ENCODE measurements at places on chromosomes 1 and 21.

- no peak for DNase-seq
Observed at GRCh38 chr1:53326598-53327181, 1.2 kb downstream of the LRP8 start.

- peak; percentile 48 for DNase-seq
Observed at GRCh38 chr1:239858057-239858456, 233.6 kb upstream of the FMN2 start.

- DNase-seq: no peak
Observed at GRCh38 chr1:39214998-39215873, 10.7 kb downstream of the MACF1 start.

- DNase-seq: no peak
Observed at GRCh38 chr1:178098262-178098661, 4.4 kb downstream of the RASAL2 start.

GRCh38 chr1:66350001-66350547, 183.9 kb upstream of the SGIP1 start:
- DNase-seq: peak; percentile 88

DNA sequence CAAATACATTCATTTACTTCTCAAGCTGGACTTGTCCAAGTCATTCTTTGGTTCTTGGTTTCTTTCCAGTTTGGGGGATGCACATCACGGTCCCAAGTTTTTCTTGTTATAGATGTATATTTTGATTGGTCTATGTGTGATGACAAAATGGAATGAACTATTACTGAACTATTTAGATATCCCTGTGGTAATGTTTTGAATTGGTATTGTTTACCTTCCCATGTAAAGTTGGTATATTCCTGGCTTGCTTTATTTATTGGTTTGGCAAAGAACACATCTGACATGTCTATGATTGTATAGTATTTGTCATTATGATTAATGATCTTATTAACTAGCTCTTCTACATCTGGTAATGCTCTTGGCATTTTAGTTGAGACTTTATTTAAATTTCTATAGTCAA, 22.4 kb upstream of the ZNF692 start:
- no peak for DNase-seq

- DNase-seq: no peak
Observed at GRCh38 chr1:187549540-187549939, 720.8 kb downstream of the PLA2G4A start.

DNA sequence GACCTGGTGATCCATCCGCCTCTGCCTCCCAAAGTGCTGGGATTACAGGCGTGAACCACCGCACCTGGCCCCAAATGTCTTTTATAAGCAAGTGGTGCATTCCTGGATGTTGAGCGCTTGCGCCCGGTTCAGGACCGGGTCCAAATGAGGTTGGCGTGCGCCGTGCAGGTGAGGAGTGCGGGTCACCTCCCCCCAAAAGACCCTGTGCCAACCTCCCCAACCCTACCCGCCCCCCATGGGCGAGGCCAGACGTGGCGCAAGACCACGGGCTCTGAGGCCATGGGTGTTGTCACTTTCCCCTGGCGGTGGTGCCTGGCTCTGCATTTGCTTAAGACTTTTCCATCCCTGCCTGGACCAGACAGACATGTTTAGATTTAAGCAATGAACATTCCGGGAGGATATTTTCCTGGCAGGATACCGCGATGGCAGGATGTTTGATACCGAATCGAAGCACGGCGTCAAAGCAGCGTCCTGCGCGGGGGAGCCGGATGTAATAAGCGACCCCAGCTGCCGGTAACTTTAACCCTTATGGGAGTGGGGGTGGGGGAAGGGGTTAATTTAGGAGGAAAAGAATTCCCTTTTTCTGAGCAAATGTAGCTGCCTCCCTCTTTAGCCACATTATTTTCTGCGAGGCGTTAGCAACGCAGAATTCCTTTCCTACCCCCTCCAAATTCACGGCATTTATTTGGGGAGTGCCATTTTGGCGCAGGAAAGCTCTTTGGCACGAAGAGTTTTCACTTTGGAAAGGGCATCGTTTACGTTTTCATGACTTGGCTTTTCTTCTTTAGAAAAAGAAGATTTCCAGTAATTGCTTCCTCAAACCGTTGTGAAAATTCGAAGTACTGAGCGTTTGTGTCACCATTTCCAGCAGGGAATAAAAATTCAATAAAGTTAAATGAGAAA, 27.8 kb upstream of the RNF187 start:
- DNase-seq: no peak

GRCh38 chr1:234628089-234628488, 18.1 kb upstream of the IRF2BP2 start:
- DNase-seq: no peak

GRCh38 chr1:19427087-19427781, 58.1 kb downstream of the CAPZB start:
- no peak for DNase-seq

GRCh38 chr1:203478986-203479385, 3.4 kb downstream of the PRELP start:
- no peak for DNase-seq

DNA sequence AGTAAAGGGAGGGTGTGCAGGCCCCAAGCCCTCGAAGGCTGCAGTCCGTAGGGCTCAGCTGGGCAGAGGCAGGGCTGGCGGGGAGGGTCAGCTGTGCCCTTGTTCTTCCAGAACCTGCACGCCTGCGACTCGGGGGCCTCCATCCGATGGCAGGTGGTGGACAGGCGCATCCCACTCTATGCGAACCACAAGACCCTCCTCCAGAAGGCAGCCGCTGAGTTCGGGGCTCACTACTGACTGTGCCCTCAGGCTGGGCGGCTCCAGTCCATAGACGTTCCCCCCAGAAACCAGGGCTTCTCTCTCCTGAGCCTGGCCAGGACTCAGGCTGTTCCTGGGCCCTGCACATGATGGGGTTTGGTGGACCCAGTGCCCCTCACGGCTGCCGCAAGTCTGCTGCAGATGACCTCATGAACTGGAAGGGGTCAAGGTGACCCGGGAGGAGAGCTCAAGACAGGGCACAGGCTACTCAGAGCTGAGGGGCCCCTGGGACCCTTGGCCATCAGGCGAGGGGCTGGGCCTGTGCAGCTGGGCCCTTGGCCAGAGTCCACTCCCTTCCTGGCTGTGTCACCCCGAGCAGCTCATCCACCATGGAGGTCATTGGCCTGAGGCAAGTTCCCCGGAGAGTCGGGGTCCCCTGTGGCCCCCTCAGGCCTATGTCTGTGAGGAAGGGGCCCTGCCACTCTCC, 13.6 kb upstream of the LRRC3 start:
- no peak for DNase-seq

GRCh38 chr1:229975047-229975446, 92.0 kb upstream of the GALNT2 start:
- DNase-seq: no peak

GRCh38 chr21:44057960-44058651, 46.0 kb downstream of the TRAPPC10 start:
- DNase-seq: no peak

DNA sequence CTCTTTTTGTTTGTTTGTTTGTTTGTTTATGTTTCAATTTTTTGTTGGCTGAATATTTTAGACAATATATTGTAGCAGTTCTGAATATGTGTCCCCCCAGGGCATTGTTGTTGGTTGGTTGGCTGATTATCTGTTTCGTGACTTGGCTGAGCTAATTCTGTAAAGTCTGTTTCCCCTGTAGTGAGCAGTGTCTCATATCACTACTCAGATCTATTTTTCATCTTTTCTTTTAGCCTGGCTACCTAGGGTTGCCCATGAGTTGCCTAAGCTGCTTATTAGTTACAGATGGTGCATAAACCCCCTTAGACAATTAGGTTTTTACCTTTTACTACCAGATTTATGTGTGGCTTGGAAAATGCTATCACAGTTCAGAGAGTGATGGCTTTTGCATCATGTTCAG, 32.3 kb downstream of the CFAP57 start:
- DNase-seq: no peak

GRCh38 chr21:27206368-27206982, 239.6 kb upstream of the ADAMTS5 start:
- no peak for DNase-seq

GRCh38 chr1:171937938-171938337, 96.6 kb downstream of the DNM3 start:
- no peak for DNase-seq

GRCh38 chr1:119294722-119295121, 73.9 kb upstream of the HAO2 start:
- DNase-seq: no peak

GRCh38 chr1:75502776-75503175, 108.1 kb downstream of the SLC44A5 start:
- DNase-seq: no peak

- DNase-seq: no peak
Observed at GRCh38 chr1:5375481-5375880, 616.7 kb downstream of the NPHP4 start.

GRCh38 chr1:209399800-209400199, 183.7 kb upstream of the CAMK1G start:
- DNase-seq: no peak

DNA sequence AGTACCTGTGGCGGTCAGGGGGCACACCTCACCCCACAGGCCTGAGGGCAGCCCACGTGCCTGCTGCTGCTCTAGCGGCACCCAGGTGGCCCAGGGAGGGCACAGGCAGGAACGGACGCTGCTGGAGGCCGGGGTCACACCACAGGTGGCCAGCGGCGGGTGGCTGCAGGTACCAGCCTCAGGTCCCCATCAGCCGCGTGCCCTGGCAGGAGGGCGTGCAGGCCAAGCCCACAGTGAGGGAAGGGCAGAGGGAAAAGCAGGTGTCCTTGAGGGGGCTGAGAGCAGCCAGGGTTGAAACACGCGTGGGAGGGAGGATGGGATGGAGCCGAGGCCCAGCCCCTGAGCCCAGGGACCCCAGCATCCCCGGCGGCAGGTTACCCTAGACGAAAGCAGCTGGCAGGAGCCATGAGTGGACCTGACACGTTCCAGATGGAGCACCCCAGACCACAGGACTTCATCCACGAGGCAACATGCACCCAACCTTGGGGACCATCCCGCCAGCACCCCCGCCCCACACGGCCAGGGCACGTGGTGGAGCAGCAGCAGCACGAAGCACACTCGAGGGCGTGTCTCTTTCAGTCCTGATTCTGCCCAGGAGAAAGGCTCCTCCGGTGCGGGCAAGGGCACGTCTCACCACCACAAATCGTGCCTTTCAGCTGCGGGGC, 3.7 kb downstream of the SLC19A1 start:
- DNase-seq: no peak

GRCh38 chr1:227561241-227561907, 2.0 kb upstream of the ZNF678 start:
- DNase-seq: no peak

- DNase-seq: no peak
Observed at GRCh38 chr1:211382182-211382713, 55.6 kb downstream of the TRAF5 start.

DNA sequence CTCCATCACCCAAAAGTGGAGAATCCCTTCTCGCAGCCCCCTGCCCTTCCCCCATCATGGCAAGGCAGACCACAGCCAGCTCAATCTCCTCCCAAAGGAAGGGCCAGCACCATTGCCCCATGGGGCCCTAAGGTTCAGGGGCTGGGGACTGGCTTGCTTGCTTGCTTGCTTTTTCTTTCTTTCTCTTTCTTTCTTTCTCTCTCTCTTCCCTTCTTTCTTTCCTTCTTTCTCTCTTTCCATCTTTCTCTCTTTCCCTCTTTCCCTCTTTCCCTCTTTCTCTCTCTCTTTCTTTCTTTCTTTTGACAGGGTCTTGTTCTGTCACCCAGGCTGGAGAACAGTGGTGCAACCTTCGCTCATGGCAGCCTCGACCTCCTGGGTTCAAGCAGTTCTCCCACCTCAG, 38.1 kb upstream of the CAMK1G start:
- no peak for DNase-seq

- DNase-seq: no peak
Observed at GRCh38 chr1:193185901-193186731, at the start of gene B3GALT2. Gene B3GALT2 (minus strand): TSS chr1:193186613. CDS start chr1:193181562, 5,051 bp downstream.

DNA sequence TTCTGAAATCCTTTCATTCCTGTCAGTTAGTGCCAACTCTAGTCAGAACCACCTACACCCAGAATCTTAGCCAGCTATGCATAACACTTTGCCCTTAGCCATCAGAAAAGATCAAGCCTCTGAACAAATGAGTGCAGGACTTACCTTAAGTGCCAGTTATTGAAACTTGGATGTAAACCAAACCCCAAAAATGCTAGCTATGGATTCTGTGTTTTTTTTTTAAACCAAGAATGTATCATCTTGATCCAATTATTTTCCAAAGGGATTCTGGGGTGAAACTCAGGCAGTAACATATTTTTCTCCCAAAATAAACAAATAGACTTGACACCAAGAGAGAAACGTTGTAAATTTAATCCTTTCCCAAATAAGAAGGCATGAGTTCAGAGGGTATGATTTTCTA, 538.6 kb upstream of the ADAMTS5 start:
- DNase-seq: no peak

- DNase-seq: no peak
Observed at GRCh38 chr1:197632651-197633050, 142.6 kb downstream of the DENND1B start.

DNA sequence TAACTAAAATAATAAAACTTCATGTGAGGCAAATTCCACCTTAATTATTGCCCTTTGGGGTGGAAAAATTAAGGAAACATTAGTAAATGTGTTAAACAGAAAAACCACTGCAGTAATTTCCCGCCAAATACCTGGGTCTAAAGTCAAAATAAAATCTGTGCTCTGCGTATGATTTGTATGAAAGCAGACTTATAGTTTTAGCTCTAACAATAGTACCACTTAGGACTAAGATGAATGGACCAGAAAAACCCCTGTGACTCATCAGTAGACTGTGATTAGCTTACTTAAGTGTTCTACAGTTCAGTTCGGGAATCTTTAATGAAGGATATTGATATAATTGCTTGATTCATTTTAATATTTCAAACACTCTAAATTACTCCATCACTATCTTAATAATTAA, 23.3 kb upstream of the C1orf105 start:
- DNase-seq: no peak

- no peak for DNase-seq
Observed at GRCh38 chr1:13813398-13814012, 113.5 kb downstream of the PRDM2 start.

DNA sequence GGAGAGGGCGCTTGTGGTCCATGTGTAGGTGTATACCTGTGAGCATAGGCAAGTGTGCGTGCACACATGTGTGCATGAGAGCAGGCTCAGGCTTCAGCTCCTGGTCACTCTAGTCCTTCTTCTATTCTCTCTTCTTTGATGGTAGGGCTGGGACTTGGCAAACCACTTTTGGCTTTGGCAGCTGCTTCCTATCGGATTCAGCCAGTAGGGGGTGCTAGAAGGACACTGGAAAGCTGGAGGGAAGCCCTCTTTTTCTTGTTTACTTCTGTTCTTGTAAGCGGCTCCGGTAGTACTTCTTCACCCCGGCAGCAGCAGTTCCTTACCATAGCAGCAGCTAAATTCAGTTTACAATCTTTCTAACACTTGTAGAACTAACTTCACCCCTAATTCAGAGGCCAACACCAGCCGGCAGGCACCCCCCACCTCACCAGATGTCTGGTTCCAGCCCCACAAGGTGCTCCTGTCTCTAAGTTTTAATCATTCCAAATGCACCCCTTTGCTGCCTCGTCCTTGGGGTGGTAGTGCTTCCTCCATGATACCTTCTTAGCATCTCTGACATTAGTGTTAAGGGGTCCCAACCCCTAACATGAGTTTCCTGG, 25.1 kb downstream of the NENF start:
- DNase-seq: peak; percentile 40

- DNase-seq: no peak
Observed at GRCh38 chr21:34100790-34101189, 27.4 kb downstream of the MRPS6 start.

Measured in bone marrow (tissue), 2 donors.